ENCODE measurements at places on chromosomes 3 and 15.

DNA sequence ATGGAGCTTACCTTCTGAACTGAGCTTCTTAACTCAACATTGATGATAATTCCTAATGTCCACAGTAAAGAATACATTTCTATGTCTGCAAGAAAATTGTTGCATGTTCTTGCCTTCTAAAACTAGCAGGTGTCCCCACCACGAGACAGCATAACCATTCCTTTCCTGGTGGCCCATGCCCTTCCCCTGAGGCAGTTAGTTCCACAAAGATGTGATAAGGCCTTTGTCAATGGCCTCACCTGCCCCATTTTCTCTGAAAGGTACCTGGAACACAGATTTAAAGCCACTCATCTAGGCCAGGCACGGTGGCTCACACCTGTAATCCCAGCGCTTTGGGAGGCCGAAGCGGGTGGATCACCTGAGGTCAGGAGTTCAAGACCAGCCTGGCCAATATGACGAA, 21.0 kb upstream of the HTR3E start:
- no peak for DNase-seq

DNA sequence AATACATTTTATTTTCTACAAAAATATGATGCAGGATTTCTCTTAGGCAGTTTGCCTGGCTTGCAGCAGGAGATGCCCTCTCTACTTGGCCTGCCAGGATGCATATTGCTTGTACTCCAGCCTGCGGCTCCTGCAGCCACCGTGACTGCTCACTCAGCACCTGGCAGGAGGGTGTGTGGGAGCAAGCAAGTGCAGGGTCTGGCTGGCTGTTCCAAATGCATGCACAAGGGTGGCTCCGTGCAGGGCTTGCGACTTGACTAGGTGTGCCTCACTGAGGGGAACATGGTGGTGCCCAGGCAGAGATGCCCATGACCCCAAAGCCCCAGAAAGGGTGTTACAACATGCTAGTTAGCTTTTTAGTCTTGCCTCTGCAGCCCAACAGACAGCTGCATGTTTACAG, 1240.2 kb upstream of the ALCAM start:
- no peak for DNase-seq

- no peak for DNase-seq
These were observed 25.8 kb downstream of the SIAH2 start for GRCh38 chr3:150736903-150737832.

DNA sequence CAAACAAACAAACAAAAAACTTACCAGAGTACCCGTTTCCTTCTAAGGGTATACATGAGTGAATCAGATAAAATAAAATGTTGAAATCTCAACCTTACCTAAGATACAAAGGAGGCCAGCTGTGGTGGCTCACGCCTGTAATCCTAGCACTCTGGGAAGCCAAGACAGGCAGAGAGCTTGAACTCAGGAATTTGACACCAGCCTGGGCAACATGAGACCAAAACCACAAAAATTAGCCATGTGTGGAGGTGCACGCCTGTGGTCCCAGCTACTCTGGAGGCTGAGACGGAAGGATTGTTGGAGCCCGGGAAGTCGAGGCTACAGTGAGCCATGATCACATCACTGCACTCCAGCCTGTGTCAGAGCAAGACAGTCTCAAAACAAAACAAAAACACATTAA, 11.0 kb upstream of the FAM219B start:
- no peak for DNase-seq

- DNase-seq, result no peak
These were observed 228.4 kb upstream of the COL8A1 start for GRCh38 chr3:99409961-99410360.

DNA sequence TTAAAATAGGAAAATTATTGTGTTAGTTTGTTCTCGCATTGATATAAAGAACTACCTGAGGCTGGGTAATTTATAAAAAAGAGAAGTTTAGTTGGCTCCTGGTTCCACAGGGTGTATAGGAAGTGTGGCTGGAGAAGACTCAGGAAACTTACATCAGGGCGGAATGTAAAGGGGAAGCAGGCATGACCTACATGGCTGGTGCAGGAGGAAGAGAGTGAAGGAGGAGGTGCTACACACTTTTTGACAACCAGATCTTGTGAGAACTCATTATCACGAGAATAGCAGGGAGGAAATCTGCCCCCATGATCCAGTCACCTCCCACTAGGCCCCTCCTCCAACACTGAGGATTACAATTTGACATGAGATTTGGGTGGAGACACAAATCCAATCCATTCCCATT, 490.7 kb downstream of the RBMS3 start:
- no peak for DNase-seq

DNA sequence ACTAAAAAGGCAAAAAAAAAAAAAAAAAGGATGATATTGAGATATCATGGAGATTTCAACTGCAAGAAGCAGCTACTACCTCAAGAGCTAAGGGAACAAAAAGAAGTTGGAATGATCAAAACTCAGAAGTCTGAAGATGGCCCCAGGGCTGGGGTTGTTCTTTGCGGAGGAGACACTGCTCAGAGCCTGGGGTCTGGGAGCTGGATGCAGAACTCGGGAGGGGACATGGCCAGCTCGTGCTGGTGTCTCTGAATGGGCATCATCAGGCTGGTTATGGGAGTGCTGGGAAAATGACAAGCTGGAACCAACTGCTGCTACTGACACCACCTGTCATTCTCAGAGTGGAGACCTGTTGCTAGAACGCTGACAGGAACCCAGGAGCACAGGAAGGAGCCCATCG, 14.2 kb upstream of the ADIPOQ start:
- DNase-seq, result no peak

DNA sequence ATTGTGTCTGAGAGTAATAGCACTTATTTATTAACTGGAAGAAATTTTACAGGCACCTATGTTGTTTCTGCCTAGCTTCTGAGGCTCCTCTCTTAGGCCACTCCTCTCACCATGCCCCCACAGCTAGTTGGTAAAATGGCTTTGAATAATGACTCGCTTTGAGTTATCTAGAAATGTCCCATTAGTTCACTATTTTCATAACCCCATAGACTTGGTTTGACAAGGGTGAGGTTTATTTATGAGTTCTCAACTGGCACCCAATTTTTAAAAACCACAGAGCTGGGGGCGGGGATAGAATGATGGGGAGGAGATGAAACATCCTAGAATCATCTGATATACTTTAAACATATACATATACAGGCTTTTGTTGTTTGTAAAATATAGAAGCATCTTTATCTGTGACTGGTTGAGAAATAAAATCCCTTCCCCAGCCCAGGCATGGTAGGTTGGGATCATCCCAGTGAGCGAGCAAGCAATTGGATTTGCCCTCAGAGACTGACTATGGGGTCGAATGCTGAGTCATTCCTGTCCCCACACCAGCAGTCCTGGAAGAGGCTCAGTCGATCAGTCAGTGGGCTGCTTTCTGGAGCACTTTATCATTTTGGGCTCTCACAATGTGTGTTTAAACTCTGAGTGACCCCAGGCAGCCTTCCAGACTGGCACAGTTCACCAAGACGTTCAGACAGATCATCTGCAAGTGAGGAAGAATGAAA, 60.2 kb upstream of the TSEN2 start:
- DNase-seq, result no peak

DNA sequence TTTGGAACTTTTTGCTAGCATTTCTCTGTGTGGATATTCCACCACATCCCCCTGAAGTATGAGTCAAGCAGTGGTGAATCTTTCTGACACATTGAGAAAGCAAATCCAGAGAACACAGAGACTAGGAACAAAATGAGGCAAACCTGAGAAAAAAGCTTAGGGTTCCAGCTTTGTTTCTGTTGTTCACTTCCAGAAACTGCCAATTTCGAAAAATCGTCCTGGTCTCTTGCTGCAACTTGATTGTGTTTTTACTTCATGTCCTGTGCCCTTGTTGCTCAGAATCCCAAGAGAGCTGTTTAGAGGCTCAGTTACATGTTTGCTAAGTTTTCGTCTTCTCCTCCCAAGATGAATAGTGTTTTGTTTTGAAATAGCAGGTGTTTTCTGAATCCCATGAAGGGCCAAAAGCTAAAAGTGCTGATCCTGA, 13.7 kb downstream of the MAP2K1 start:
- no peak for DNase-seq

DNA sequence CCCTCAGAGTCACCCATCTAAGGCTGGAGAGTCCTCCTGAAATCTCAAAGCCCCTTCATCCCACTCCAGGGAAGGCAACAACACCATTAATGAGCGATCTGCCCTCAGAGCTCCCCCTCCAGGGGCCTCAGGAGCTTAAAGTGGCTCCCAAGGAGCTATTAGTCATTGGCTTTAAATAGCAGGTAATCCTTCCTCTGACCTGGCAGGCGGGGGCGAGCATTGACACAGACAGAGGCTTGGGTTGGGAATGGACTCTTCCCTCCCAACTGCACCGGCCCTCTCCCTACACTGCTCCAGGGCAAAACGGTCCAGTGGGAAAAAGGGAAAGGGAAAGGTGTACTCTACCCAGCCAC, 1.4 kb downstream of the MFGE8 start:
- no peak for DNase-seq

- no peak for DNase-seq
These were observed 17.4 kb downstream of the PLXNB1 start for GRCh38 chr3:48412375-48413001.

GRCh38 chr3:49636883-49637609, 37.1 kb upstream of the APEH start:
- no peak for DNase-seq

GRCh38 chr15:37446921-37447320, 346.6 kb upstream of the MEIS2 start:
- no peak for DNase-seq

DNA sequence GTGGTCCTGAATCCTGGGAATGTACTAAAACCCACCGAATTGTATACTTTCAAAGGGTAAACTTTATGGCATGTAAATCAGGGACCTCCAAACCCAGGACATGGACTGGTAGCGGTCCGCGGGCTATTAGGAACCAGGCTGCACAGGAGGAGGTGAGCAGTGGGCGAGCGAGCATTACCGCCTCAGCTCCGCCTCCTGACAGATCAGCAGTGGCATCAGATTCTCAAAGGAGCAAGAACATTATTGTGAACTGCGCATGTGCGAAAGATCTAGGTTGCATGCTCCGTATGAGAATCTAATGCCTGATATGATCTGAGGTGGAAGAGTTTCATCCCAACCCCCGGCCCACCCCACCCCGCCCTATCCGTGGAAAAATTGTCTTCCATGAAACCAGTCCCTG, 22.2 kb downstream of the HEG1 start:
- DNase-seq, result no peak

DNA sequence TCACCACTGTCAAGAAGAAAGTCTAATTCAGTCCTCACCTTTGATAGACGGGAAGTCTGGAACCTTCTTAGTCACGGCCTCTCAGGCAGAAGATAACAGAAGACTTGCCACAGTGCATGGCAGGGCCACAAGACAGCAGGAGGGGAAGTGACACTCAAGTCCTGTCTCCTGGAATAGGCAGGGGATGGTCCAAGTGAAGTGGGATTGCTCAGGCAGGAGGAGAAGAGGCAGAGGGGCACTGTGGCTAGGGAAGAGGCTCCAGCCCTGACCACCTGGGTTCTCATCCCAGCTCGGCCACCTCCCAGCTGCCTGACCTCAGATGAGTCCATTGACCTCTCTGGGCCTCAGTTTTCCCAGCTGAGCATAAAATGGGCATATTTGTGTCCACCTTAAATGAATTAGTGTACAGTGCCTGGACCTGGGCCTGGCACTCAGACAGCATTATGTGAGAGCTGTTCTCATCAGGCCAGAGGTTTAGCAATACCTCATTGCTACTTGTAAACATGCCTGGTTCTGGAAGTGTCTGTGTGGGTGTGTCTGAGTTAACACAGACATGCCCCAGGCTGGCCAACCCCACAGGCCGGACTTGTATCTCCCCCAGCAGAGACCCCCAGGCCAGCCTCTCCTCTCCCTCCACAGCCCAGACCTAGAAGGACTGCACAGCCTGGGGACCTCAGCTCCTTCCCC, 11.5 kb upstream of the PCSK6 start:
- no peak for DNase-seq

DNA sequence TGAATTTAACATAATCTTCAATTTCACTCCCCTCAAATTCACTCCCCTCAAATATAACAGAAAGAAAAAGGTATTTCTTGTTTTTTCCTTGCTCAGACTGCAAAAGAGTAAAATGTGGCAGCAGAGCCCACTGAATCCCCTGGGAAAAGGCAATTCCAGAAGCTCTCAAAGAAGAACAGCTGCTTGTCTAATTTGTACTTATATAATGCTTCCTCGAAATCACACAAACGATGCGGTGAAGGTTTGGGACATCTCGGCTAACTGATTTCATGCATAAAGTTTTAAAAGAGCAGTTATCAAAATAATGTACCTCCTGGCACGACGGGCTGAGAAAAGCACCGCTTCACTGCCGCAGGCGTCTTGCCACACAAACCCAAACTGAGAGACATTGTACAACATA, 10.7 kb downstream of the BDH1 start:
- DNase-seq, result no peak

- no peak for DNase-seq
These were observed 457.8 kb upstream of the ZNF385D start for GRCh38 chr3:22208844-22209243.

DNA sequence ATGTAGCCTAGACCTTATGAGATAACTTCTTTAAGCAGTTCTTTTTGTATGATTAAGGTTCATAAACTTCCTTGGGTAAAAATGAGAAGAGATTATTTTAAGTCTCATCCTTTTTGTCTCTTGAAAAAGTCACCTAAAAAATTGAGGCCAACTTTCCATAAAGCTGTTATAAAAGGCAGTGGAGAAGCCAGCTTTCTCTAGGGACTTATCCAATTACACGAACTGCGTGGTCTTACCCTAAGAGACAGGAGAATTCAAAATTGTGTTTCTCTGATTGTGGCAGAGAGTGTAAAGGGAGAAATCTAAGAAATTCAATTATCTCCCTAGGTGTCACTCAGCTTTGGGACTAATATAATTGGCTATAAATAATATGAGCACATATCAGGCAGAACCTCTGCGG, 262.0 kb downstream of the SHOX2 start:
- no peak for DNase-seq

- no peak for DNase-seq
These were observed 78.4 kb downstream of the SPSB4 start for GRCh38 chr3:141129541-141130011.

DNA sequence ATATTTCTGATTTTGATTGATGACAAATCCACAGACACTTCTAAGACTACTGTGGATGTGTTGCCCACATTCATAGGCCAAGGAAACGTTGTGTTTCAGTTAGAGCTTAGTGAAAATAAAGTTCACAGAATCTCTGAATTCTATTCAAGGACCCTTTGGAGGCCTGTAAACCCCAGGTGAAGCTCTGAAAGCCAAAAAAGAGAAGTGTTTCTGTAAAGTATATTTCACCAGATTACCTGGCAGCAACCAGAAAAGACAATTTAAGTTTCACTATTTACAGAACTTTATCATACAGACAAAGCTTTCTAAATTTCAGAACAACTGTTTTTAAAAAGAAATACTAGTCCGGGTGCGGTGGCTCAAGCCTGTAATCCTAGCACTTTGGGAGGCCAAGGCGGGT, 2.6 kb downstream of the CLPX start:
- DNase-seq, result no peak

Measured in stimulated activated CD8-positive, alpha-beta memory T cell treated with anti-CD3 and anti-CD28 coated beads, Interleukin-4, amount 100 ng/mL, for 24 hours (primary cell).